RWPE1 (cell line): ENCODE measurements at places on chromosomes 7 and 10.
A peak's percentile ranks its signal among the peaks of the same experiment; 100 is the strongest.

DNA sequence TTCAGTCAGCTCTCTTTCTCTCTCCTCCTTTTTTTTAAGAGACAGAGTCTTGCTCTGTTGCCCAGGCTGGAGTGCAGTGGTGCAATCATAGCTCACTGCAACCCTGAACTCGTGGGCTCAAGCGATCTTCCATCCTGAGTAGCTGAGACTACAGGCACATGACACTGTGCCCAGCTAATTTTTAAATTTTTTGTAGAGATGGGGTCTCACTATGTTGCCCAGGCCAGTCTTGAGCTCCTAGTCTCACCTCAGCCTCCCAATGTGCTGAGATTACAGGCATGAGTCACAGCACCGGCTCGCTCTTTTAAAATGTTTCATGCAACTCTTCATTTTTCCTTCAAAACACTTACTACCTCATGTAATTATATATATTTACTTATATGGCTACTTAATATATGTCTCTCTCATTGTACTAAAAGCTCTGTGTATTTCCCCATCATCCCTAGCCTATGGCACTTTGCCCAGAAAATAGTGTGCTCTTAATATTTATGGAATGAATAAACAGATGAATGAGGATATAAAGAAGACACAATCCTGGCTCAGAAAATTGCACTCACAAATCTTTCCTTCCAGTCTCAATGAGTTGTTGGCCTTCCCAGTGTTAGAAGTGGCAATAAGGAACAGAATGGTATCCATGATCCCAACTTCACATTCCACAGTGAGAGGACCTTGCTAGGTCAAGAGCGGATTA is 33.9 kb downstream of the EBLN1 start:
- DNase-seq: no peak

DNA sequence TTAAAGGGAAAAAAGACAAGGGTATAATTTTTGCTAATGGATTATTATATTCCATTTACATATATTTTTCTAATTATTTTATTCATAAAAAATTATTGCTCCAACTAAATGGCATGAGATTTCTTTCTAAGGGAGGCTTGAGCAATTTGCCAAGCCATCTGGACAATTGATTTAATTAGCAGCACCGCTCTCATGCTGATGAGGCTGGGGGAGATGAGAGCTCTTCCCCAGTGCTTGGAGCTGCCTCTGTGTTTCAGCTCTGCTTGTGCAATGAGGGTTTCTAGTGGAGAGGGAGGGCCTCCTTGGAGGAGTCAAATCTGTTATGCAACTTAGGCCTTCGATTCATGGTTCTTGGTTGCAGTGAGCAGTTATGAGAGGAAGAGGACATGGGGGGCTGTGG is 574.3 kb downstream of the TCERG1L start:
- DNase-seq: no peak

GRCh38 chr10:110241841-110242240 is 34.4 kb downstream of the MXI1 start:
- DNase-seq: no peak

- DNase-seq: peak; percentile 23
These were observed 320.7 kb upstream of the MAGI2 start for GRCh38 chr7:79774150-79774549.

DNA sequence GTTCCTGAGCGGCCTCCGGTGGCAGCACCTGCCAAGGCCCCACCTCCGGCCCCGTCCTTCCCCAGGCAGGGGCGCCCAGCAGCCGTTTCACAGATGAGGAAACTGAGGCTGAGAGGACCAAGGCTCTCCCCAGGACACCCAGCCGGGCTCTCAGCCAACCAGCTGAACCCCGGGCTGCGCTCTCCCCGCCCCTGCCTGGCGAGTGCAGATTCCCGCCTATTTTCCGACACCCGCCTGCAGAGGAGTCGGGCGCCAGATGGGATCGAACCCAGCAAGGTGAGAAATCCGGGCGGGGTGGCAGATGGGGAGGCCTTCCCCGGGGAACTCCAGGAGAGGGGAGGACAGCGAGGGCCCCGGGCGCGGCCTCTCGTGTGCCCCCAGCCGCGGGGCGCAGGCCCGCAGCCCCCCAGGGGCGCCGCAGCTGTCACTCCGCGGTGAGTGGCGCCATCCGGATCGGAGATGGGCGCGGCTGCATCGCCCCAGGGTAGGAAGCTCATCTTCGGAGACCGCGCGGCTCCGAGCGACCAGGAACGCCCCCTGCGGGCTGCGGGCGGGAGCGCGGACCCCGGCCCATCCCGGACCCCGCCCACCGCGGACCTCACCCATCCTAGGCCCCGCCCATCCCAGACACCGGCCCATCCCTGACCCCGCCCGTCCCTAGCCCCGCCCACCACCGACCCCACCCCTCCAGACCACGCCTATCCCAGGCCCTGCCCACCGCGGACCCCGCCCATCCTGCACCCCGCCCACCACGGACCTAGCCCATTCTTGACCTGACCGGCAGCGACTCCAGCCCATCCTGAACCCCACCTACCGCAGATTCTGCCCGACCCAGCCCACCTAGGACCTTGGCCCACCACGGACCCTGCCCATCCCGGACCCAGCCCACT is 90.3 kb downstream of the MICALL2 start:
- peak; percentile 77 for DNase-seq

- DNase-seq: no peak
These were observed 28.4 kb downstream of the PCDH15 start for GRCh38 chr10:54772468-54773122.

- DNase-seq: peak; percentile 75
These were observed 3.3 kb upstream of the SHH start for GRCh38 chr7:155815332-155816191.

DNA sequence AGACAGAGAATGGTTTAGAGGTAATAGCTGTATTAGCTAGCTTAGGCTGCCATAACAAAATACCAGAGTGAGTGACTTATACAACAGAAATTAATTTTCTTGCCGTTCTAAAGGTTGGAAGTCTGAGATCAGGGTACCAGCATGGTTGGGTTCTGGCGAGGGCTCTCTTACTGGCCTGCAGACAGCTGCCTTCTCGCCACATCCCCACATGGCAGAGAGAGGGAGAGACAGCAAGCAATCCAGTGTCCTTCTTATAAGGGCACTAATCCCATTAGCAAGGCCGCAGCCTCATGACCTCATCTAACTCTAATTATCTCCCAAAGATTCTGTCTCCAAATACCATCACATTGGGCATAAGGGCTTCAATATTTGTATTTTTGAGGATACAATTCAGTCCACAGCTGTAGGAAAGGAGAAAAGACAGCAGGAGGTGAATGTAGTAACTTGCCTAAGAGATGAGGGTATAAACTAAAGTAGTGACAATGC is 3.6 kb upstream of the STAM start:
- DNase-seq: no peak

- DNase-seq: no peak
These were observed 65.4 kb downstream of the ZNF467 start for GRCh38 chr7:149708026-149708425.

- no peak for DNase-seq
These were observed 1167.6 kb downstream of the NXPH1 start for GRCh38 chr7:9600974-9601373.

- peak; percentile 84 for DNase-seq
These were observed 818.6 kb downstream of the GRID1 start for GRCh38 chr10:85548034-85548433.

GRCh38 chr10:25804505-25804904 is 129.5 kb upstream of the MYO3A start:
- no peak for DNase-seq

DNA sequence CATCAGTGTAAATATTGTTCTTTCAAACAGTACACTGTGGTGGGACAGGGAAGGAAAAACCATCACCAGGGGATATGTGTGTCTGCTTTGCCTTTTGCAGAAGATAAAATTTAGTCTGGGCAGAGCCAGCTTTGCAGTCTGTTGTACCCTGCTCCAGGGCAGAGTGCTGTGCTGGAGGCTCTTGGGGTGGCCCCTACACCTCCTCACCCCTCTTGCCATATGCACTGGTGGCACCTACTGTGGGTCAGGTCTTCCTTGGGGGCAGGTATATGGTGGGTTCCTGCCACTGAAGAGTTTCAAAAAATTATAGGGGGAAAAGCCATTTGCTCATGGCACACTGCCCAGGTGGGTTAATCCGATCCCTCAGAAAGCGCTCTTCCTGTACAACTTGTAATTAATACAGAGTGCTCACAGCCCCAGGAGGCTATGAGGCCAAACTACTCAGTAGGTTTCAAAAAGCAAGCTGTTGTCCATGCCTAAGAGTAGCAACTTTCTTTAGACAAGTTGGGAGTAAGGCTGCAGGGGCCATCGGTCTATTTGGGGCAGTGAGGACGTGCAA is 112.7 kb upstream of the BMPER start:
- DNase-seq: no peak

- DNase-seq: no peak
These were observed 55.3 kb upstream of the HECW1 start for GRCh38 chr7:43057141-43057540.

- no peak for DNase-seq
These were observed 1.6 kb upstream of the SAMD9 start for GRCh38 chr7:93119191-93119905.

- DNase-seq: no peak
These were observed 99.8 kb downstream of the TES start for GRCh38 chr7:116310141-116310540.

DNA sequence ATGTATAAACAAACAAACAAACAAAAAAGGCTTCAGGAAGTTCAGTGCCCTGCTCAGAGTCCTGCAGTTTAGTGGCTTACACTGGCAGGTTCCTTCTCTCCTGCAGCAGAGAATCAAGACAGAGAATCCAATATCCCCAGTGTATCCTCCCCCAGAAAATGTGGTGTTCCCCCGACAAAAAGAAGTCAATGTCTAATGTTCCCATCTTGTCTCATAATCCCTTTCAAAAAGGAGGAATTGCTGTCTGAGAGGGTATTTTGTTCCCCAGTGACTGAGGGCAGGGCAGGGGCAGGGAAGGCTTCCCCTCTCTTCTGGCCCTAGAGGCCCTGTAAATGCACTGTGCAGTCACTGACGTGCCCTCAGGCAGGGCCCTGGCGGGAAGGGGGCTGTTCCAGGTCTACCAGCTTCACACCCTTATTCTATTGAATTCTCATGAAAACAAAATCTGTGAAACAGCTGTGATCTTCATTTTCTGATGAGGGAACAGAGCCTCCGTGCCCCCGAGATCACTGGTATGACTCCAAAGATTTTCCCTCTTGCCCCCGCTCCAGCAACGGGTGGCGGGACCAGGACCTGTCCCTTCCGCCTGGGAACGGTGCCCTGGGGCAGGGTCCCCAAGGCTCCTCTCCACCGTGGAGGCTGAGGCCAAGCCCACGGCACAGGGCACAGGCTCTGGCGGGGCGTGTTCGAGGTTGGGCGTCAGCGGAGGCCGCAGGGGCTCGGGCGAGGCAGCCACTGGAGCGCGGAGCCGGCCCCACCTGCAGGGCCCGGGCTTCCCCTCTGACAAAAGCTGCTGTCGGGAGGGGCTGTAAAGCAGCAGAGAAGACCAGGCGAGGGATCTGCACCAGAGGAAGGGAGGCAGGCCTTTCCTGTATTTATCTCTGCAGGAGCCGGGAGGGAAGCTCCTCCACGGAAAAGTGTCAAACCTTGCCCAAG is 13.4 kb upstream of the WDFY4 start:
- DNase-seq: no peak

DNA sequence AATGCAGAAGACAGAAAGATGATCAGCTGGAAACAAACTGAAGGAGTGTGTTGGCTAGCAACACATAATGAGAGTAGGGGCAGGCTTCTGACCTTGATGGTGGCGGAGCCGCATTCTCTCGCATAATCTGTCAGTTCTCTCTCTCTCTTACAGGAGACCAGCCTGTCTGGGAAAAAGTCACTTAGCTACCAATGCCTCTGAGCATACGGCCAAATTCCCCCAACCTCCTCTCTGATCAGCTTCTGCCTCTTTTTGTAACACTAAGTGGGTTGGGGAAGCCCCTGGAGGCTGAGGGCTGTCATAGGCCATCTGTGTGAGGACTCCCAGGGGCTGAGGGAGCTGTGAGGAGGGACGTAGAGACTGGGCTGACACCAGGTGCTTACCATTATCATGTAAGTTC is 104.6 kb downstream of the HIPK2 start:
- no peak for DNase-seq
